ENCODE measurements at places on chromosomes 7 and 10. TPM values are rescaled to one million over a fixed set of nuclear protein-coding genes. Genes with fewer than 3 reads are reported as not detected.

RARRES2 gene
- total RNA-seq: 62.1 TPM

EBF3 gene
- 3.6 TPM for total RNA-seq

NPTX2 gene
- total RNA-seq: 14.7 TPM

ABCA13 gene
- total RNA-seq: 5.5 TPM

RBM20 gene
- 2.2 TPM for total RNA-seq

RPA3 gene
- total RNA-seq: 25.8 TPM

TMUB1 gene
- 26.0 TPM for total RNA-seq

PVRIG gene
- total RNA-seq: 0.48 TPM

PHKG1 gene
- total RNA-seq: 2.4 TPM

PLPP4 gene
- total RNA-seq: 1.9 TPM

CCDC3 gene
- 56.8 TPM for total RNA-seq

OR6B1 gene
- 4.3 TPM for total RNA-seq

CNNM1 gene
- total RNA-seq: 0.72 TPM

ACHE gene
- not detected for total RNA-seq

DUSP5 gene
- 7.2 TPM for total RNA-seq

SPDYE2 gene
- 2.6 TPM for total RNA-seq

SH2D4B gene
- 1.9 TPM for total RNA-seq

HHEX gene
- total RNA-seq: 2.4 TPM

TMEM176A gene
- 68.1 TPM for total RNA-seq

ZNF92 gene
- total RNA-seq: 17.3 TPM

CCDC7 gene
- total RNA-seq: 85.0 TPM

DOCK1 gene
- total RNA-seq: 56.1 TPM

FOXI2 gene
- not detected for total RNA-seq

VWDE gene
- 13.0 TPM for total RNA-seq

WNT2 gene
- 23.6 TPM for total RNA-seq

CTTNBP2 gene
- 6.3 TPM for total RNA-seq

SLC35G1 gene
- 4.3 TPM for total RNA-seq

SLC26A3 gene
- total RNA-seq: 6.3 TPM

OR6V1 gene
- total RNA-seq: 1.7 TPM

ERVW-1 gene
- 5.5 TPM for total RNA-seq

CLDN4 gene
- total RNA-seq: 17.6 TPM

CD36 gene
- total RNA-seq: 34.4 TPM

ODAD2 gene
- total RNA-seq: 6.5 TPM

HOXA1 gene
- total RNA-seq: 1.9 TPM

TPST1 gene
- total RNA-seq: 88.1 TPM

GPR85 gene
- total RNA-seq: 7.0 TPM

HYAL4 gene
- 2.6 TPM for total RNA-seq

EPO gene
- total RNA-seq: not detected

TUBAL3 gene
- total RNA-seq: not detected

SERPINE1 gene
- total RNA-seq: 152 TPM

DNAJC12 gene
- total RNA-seq: 6.7 TPM

CDHR3 gene
- 1.7 TPM for total RNA-seq

REEP3 gene
- total RNA-seq: 81.9 TPM

ARHGAP22 gene
- total RNA-seq: 10.4 TPM

PNPLA8 gene
- total RNA-seq: 37.6 TPM

DHX32 gene
- 40.4 TPM for total RNA-seq
